Upper lobe of right lung (tissue), 1 donor: ENCODE measurements at places on chromosomes 6 and 20. TPM values are rescaled to one million over a fixed set of nuclear protein-coding genes. Genes with fewer than 3 reads are reported as not detected.

The TGM3 gene
- total RNA-seq = not detected

DNA sequence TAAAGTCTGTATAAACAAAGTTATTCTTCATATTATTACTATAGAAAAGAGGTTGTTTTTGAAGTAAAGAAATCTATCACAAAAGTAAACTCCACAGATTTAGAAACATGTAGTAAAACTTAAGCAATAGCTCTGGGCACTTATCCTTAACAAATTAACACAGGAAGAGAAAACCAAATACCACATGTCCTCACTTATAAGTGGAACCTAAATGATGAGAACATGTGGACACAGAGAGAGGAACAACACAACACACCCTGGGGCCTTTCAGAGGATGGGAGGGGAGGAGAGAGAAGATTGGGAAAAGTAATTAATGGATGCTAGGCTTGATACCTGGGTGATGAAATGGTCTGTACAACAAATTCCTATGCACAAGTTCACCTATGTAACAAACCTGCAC, 57.2 kb downstream of the C6orf58 start:
- DNase-seq = no peak

DNA sequence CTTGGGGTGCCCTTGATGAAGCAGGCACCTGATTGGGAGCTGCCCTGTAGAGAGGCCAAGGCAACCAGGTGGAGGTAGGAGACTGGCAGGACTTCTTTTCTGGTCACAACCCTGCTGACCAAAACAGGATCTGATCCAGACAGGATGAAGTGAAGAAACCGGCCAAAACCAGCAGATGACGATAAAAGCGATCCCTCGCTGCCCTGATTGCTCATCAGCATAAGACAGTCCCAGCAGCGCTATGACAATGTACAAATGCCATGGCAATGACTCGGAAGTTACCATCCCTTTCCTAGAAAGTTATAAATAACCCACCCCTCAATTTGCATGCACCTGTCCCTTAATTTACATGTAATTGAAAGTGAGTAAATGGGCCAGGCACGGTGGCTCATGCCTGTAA, 88.4 kb upstream of the PDE10A start:
- DNase-seq = no peak

DNA sequence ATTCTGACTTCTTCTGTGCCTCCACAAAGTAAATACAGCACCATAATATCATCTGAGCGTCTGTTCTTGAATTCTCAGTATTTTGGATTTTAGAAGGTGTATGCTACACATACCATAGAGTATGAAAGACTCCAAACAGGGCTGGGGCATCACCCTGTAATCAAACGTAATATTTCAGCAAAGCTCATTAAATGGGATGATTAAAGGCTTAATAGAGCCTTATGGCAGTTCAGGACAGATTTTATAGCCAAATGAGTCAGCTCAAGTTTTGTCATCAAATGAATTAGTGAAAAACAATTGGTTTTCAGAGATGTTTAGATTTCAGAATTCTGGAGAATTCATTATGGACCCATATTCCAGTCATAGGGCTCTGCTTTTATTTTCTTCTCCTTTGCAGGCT, 68.9 kb downstream of the TULP4 start:
- DNase-seq = no peak

DNA sequence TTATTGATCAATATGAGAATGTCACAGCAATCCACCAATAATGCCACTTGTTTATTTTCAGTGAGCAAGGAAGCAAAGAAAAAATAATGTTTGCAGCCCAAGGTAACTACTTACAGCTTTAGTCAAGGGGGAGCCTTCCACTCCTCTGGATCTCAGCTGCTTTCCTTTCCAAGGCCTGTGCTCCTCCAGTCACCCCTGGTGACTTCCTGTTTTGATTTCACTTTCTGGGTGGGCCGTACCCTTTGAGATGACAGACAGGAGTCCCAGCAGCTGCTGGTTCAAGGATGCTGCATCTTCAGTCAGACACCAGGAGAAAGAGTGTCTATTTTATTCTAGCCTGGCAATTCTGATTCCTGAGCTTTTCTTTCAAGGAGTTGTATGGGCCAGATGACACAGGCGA, 5.6 kb upstream of the VNN2 start:
- DNase-seq = no peak
